ENCODE measurements at places on chromosomes 4 and X.
A peak's percentile ranks its signal among the peaks of the same experiment; 100 is the strongest.

- no peak for DNase-seq
These were observed 19.7 kb upstream of the NWD2 start for GRCh38 chr4:37224854-37225253.

- no peak for DNase-seq
These were observed 70.4 kb downstream of the RFC1 start for GRCh38 chr4:39295784-39296183.

- DNase-seq: no peak
These were observed 15.8 kb downstream of the TBC1D14 start for GRCh38 chr4:6925357-6925836.

- no peak for DNase-seq
These were observed 25.3 kb upstream of the CYBB start for GRCh38 chrX:37754516-37754915.

GRCh38 chr4:74015126-74015780 lies 16.8 kb upstream of the CXCL5 start:
- DNase-seq: no peak

DNA sequence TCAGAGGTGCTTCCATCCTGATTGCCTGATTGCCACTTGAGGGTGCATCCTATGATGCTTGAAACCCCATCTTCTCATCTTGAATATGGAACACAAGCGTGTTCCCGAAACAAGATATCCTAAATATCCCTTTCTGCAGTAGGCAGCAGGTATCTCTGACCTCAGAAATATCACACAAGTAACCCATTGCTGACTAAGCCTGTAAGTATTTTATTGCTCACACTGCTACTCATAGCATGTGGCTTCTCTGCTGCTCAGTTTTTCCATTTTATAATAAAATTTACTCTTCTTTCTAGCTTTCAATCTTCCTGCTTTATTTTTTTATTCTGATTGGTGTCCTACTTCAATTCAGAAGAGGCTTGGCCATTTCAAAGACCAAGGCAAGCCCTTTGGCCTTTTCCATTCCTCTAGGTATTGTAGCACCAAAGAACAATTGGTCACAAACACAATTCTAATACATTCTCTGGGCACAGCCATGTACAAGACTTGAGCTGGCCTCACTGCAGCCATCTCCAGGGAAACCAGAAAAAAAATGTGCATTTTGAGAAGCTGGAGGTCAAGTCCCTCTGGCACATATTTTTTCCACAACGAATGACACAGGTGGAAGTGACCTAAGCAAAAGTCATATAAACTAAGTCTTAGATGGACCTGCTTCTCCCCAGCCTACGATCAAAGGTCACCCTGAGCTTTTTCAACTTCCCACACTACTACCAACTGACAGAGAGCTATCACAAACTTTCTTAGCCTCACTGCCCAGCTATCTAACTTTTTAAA lies 107.0 kb downstream of the OR13H1 start:
- DNase-seq: no peak

GRCh38 chr4:16608611-16609125 lies 289.8 kb downstream of the LDB2 start:
- DNase-seq: no peak

GRCh38 chr4:126995235-126995634 lies 637.5 kb upstream of the INTU start:
- no peak for DNase-seq

DNA sequence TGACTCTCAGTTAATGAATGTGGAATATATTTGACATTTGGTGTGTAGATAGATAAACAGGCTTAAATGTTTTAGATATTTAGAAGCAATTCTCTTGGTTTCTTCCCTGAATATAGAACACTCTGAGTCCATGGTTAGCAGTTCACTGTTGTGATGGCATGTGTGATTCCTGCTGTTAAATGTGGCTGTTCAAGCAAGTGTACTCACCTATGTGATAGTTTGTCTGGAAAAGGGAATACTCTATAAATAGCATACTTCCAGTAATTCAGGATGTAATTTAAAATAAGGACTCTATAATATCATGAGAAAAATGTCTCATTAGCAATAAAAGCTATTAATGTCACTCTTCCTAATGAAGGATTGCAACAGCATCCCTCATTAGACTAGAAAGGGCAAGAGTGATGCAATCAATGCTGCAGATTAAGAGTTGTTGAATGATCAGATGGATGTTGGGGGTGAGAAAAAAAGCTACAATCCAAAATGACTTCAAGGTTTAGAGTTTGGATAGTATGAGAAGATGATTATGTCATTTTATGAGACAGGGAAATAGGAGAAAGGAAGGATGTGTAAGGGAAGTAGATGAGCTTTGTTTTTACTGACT lies 201.8 kb upstream of the WDFY3 start:
- DNase-seq: no peak

DNA sequence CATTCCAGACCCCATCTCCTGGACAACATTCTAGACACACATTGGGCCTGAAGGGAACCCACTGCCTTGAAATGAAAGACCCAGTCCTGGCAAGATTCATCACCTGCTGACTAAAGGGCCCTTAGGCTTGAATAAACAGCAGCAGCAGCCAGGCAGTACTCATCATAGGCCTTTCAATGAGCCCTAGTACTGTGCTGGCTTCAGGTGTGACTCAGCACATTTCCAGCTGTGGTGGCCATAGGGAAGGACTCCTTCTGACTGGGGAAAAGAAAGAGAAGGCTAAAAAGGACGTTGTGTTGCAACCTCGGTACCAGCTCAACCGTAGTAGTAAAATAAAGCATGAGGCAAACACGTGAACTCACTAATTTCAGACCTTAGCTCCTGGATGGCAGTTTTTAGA lies 344.0 kb downstream of the ACTRT1 start:
- peak; percentile 19 for DNase-seq

GRCh38 chr4:173264245-173264644 lies 69.9 kb downstream of the HMGB2 start:
- DNase-seq: no peak

GRCh38 chr4:1994938-1995337 lies 13.8 kb downstream of the NELFA start:
- no peak for DNase-seq

GRCh38 chrX:135015523-135016245 lies 6.7 kb downstream of the RTL8B start:
- no peak for DNase-seq

DNA sequence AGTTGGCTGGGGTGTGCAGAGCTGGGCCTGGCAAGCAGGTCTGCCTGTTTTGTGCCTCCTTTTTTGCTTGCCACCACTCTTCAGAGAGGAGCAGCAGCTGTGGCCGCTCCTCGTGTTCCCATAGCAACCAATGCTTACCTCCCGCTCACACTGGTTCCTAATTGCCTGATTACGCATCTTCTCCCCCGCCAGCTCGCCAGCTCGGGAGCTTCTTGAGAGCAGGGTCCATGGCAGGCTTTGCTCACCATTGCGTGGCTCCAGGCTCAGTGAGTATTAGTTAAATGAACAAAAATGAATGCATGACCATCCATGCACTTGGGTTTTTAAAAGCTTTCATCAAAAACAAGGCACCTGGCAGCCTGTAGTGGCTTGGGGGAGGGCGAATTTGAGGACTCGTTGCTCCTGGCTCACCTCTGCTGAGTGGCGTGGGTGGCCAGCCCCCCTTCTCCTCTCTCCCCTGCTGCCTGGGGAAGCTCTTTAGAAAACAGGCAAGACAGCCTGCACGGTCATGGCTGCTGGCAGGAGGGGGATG lies 14.2 kb upstream of the PJA1 start:
- no peak for DNase-seq

- DNase-seq: no peak
These were observed 945.0 kb upstream of the INTU start for GRCh38 chr4:126687655-126688358.

GRCh38 chr4:170414961-170415360 lies 325.2 kb upstream of the AADAT start:
- DNase-seq: no peak

DNA sequence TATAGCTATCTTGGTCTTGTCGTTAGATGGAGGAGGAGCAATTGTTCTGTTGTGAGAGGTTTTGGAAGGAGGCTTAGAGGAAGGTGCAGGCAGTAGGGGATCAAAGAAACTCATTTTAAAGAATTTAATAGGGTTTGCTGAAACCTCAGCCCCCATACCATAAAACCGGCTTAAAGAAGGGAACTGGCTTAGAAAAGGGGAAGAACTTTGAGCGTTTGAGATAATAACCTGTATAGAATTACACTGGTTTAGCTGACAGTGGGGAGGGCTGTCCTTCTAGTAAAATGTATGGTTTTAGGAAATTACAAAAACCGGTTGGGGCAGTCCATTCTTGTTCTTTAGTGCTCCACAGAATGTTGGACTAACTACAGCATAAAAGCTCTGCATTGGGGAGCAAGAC lies 128.1 kb downstream of the KDM6A start:
- no peak for DNase-seq

GRCh38 chr4:85994576-85994975 lies 365.3 kb downstream of the MAPK10 start:
- no peak for DNase-seq

GRCh38 chr4:189660722-189661360 lies 279.8 kb upstream of the FRG1 start:
- DNase-seq: no peak

DNA sequence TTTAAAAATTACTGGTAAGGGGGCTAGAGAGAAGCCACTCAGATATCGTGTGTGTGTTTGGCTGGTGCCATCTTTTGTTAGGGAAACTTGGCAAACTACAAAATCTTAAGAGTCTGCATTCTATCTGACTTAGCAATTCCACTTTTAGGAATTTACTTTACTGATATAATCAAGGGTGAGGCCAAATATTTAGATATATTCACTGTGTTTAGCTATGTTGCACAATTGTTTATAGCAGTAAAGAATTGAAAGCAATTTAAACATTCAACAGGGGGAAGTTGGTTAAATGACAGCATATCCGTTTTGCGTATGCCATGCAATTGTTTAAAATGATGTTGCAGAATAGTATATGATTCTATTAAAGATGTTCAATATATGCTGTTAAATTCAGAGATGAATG lies 6.4 kb upstream of the HERC3 start:
- DNase-seq: no peak

GRCh38 chrX:118588715-118589114 lies 93.1 kb downstream of the DOCK11 start:
- no peak for DNase-seq

DNA sequence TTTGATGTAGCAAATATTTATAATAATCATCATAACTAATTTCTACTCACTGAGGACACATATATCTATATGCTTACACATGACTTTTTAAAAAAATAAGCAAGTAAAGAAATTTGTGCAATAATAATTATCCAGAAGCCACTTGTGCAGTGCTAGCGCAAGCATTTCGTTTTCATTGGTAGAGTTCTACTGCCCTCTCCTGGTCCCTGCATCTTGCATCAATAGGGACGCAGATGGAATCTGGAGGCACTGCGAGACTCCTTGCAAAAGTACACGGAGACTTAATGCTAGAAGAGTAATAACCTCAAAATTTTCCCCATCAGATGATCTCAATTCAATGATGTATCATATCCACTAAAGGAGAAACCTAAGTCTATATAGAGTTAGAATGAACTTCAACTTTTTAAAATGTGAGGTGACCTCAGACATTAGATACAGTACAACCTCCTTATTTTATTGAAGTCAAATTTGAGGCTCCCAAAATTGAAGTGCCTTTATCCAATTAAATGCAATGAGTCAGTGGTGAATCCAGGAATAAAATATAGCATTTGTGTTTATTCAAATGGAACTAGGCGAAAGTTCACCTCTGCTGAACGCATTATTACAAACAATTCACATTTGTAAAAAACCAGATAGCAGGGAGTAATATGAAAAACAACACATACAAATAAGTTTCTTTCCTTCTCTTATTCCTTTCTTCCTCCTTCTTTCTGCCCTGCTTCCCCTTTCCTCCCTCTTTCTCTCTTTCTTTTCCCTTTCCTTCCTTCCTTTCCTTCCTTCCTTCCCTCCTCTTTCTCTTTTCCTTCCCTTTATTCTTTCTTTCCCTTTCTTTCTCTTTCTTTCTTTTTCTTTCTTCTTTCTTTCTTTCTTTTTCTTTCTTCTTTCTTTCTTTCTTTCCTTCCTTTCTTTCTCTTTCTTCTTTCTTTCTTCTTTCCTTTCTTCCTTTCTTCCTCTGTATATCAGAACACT lies 450.0 kb downstream of the ANKRD50 start:
- peak; percentile 49 for DNase-seq

- no peak for DNase-seq
These were observed 98.1 kb downstream of the DCTD start for GRCh38 chr4:182818926-182819730.

DNA sequence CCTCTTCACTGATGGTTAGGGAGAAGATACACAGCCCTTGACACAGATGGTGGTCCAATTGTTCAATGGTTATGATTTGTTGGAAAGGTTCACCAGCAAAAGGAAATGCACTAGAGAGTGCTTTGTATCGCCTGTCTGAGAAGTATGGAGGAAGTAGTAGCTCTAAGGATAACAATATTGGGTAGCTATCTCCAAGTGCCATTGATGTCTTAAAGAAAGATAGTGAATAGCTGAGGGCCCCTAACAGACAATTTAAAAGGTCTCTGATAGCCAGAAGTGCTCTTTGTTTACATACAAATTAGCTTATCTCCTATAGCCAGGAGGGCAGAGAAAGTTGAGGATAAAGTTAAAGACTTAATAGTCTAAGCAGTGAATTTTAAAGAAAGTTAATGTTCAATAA lies 33.9 kb upstream of the BLTP1 start:
- DNase-seq: no peak

- no peak for DNase-seq
These were observed 5.4 kb downstream of the RNF150 start for GRCh38 chr4:141127884-141128283.

DNA sequence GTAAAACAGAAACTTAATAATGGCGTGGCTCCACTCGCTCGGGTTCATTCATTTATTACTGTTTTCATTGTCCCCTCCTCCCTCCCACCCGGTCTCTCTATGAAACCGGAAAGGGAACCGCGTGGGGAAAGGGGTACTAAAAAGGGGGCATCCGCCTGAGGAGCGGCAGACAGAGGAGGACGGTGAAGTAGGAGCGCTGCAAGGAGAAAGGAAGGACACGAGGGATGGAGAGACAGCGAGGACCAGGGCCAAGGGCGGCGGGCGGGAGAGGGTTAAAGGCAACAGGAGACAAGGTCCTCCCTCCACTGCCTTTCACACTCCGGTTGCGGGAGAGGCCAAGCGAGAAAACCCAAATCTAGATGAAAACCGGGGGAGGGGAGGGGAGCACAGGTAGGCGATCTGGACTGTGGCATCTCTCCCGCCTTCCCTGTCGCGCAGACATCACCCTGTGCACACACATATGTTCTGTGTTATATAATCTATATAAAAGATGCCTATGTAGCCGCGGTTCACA lies 829 bp downstream of the ELOVL6 start:
- DNase-seq: peak; percentile 68

DNA sequence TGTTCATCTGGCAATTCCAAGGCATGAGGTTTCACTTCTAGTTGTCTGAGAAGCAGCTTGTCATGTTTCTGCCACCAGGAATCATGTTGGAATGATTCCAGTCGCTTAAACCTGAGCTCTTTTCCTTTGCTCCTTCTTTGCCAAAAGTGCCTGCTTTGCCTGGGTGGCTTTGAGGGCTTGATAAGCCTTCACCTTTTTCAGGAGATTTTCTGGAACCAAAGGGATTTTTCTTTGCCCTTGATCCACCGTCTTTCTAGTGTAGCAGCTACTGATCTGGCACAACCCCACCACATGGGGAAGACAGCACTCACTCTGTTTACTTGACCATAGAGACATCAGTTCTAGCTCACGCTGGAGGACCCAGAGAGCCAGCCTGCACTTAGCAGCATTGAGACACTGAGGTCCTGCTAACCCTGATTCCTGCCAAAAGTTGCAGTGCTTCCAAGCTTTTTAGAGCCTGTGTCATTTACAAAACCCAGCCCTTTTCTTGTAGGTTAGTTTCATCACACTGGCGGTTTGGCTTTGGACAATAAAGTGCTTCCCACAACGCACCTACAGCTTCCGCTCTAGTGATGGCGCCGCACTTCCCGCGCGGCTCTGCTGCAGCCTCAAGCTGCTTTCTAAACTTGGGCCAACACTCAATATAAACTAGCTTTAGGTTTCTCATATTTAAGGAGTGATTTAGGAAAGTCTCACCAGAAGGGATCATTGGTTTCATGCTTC lies 7.3 kb upstream of the CCNI start:
- no peak for DNase-seq

Data from Caki2 (cell line).